NCI-H1436 treated with DMSO at 0.1 percent for 48 hours (cell line): ENCODE measurements at places on chromosomes 7 and 10.

- no peak for DNase-seq
These were observed 252.6 kb downstream of the CELF2 start for GRCh38 chr10:11270135-11270857.

- no peak for DNase-seq
These were observed 223.4 kb downstream of the BMPER start for GRCh38 chr7:34128762-34129161.

DNA sequence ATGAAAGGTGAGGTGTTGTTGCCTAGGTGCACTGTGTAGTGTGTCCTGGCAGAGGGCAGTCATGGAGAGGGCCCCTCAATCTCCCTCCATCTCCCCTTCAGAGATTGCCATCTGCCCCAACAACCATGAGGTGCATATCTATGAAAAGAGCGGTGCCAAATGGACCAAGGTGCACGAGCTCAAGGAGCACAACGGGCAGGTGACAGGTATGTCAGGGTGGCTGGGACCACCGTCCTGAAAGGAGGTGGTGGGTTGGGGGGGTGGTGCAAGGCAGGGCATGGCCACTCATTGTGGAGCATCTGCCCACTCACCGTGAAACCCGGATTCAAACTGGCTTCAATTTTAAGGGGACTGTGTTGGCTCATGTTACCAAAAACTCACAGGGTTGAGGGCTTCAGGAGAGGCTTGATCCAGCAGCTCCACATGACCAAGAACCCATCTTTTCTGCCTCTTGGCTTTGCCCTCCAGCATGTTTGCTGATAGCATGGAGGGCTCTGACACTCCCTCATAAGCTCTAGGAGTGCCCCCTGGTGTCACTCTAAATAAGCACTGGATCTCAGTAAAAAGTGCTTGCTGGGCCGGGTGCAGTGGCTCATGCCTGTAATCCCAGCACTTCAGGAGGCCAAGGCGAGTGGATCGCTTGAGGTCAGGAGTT lies 12.2 kb downstream of the ARPC1B start:
- no peak for DNase-seq

GRCh38 chr10:44752451-44753441 lies 158.4 kb upstream of the TMEM72 start:
- no peak for DNase-seq

DNA sequence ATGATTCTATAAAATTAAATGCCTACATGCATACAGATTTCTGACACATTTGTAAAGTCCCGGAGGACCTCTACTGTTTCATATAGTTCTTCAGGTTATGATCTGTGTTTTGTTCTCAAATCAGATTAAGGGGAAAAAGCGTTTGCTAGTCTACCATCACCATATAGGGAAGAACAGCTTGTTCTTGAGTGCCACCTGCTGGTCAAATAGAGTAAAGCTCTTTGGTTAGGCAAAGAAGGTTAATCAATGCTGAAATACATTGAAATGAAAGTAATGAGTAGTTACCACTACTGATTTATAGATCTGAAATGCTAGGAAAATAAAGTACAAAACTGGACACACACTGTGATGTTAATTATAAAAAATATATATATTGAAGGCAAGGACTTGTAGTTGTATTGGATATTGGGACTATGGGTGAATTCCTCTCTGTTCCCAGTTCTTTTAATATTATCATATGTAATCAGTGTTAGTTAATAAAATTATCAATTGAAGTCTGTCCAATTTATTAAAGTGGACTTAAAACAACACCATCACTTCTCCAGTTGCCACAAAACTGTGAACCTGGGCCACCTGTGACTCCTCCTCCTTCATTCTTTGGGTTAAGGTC lies 72.6 kb upstream of the PDLIM1 start:
- peak; percentile 8 for DNase-seq

DNA sequence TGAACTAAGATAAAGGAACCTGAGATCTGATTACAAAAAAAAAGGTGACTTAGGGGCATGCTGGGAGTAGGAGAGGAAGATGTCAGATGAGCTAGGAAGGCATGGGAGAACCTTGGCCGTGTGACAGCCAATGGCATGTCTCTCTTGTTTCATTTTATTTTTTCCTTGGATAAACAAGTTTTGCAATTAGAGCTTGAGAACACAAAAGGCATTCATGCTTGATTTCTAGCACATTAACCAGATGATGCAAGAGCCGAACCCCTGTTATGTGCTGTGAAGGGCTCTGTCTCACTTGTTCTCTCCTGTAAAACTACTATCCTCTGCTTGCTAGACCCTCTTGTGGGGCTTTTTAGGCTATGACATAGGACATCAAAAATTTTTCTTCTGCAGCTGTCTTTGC lies 134.3 kb upstream of the ASAH2 start:
- DNase-seq, result peak; percentile 7

GRCh38 chr7:88278881-88279280 lies 27.8 kb downstream of the STEAP4 start:
- DNase-seq, result no peak

DNA sequence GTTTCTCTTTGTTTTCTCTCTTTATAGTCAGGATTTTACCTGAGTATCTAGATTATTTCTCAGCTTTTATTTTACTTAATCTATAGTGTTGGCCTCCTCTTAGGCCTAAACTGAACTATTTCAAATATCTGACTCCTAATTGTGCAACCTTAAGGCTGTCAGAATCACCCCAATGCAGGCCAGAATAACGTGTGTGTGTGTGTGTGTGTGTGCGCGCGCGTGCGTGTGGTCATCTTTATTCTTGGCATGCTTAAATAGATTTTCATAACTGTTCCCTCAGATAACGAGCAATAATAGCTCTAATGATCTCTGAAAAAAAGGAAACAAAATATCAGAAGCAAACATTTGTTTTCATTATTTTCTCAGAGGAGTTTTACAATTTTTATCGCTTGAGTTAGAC lies 92.4 kb downstream of the PCDH15 start:
- DNase-seq, result no peak

DNA sequence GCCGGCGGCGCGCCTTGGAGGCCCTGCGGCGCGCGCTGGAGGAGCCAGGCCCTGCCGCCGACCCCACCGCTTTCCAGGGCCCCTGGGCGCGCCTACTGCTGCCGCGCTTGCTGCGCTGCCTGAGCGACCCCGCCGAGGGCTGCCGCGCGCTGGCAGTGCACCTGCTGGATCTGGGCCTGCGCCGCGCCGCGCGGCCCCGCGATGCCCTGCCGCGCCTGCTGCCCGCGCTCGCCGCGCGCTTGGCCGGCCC lies 280 bp downstream of the DNAAF5 start:
- no peak for DNase-seq

DNA sequence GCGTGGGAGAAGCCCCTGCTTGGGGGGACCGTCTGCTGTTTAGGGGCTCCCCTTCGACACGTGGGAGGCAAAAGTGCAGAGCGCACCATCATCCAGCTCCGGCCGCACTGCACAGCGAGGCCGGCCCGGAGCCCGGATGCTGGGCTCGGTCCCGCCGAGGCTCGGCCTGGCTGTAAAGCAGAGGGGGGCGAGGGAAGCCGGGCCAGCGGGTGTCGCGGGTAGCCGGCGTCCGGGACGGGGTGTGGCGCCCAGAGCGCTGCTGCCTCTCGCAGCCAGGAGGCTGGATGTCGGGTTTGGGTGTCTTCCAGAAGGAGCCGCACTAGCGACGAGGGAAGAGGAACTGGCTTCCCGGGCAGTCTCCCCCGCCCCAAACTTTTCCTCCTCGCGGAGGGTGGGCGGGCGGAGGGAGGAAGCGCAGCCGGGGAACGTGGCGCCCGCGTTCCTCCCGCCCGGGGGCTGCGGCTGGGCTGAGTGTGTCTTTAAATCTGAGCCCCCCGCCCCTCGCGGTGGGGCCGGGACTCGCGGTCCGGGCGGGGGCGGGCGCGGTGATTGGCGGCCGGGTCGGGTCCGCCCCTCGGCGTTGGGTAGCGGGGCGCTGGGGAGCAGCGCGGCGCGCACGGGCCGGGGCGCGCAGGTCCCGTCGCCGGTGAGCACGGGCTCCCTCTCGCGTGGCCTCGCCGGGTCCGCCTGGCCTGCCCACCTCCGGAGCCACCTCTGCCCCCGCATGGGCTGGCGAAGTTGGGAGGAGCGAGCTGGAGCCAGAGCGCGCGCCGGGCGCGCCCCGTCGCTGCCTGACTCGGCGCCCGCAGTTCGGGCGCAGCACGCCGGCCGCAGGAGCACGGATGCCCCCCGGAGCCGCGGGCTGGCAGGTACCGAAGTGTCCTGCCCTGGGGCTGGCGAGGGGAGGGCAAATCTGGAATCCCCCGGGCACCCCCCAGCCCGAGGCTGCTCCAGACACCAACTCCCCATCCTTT lies at the start of gene PALD1:
Gene PALD1, plus strand, starts transcription at position 577 of the 974 bp plus-strand sequence. CDS start 47,185 bp downstream, outside the sequence.
- DNase-seq, result no peak

DNA sequence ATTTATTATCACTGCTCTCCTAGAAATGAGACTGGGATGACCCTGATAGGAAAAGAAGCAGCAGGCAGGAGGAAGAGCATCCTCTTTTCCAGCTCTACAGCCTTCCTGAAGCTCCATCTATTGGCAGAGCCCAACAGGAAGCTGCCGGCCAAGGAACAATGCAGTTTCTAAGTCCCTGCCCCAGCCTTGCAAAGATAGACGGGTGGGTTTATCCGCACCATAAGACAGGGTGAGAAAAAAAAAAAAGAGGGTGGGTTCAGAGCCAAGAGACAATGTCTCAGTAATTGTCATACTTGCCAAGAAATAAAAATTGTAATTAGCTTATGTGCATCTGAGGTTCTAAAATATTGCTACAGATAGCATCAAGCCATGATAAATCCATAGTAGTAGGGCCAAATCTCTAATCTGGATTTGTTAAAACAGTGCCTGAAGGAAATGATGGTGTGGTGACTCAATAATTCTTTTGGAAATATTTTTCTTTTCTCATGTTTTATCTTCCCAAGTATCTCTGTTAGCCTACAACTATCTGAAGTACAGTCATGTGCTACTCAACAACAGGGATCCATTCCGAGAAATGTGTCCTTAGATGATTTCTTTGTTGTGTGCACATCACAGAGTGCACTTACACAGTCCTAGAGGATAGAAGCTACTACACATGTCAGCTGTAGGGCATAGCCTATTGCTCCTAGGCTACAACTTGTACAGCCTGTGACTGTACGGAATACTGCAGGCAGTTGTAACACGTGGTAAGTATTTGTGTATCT lies 242.9 kb upstream of the CXCL12 start:
- no peak for DNase-seq

DNA sequence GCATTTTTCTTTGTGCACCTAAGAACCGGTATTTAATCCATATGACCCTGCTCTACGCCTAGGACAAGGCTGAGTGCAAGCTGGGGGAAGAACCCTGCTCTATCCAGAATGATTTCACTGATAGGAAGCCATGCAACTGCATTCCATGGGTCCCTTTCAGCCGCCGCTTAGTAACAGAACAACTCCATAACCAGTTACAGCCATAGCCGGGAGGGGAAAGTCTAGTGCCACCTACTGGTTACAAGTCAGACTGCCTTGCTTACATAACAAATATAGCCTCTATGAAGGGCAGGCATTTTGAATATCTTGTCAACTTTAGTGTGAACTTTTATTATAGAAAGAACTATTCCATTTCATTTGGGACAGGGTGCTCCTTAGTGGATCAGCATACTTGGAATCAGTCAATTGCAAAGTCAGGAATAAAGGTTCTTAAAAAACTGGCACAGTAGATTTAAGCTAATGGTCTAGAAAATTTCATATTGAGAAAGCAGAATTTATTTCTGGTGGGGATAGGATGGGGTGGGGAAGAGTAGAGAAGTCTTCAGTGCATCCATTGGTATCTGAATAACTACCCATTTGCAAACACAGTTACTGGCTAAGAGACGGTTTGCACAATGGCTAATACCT lies 521.7 kb downstream of the ADRA2A start:
- no peak for DNase-seq

DNA sequence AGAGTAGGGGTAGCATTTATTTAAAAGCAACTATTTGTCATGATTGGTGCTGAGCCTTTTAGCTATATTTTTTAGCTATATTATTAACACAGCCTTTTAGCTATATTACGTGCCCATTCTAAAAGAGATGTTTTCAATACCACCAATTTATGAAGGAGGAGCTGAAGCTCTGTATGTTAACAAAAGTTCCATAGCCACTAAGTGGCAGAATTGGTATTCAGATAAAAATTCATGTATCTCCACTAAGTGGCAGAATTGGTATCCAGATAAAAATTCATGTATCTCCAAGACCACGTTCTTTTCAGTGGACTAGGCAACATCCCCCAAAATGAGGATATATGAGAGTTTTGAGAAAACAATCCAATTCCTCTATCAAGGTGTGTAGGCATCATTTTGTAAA lies 268.6 kb downstream of the HGF start:
- DNase-seq, result no peak

GRCh38 chr7:140675726-140676125 lies 3.0 kb downstream of the ADCK2 start:
- DNase-seq, result no peak

DNA sequence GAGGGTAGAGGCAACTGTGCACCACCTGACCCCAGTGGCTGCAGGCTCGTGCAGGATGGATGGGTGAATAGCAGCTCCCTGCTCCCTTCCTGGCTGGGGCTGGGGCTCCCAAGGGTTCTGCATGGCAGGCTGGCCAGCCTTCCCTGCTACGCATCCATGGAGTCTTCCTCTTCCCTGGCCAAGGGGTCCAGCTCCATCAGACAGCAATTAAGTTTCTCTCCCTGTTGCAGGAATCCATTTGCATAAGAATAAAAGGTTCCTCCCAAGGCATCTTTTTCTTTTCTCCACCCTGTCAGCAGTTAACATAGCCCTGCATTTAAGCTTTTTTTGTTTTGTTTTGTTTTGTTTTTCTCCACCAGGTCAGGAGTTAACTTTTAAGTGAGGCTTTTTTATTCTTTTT lies 10.0 kb upstream of the CPA2 start:
- no peak for DNase-seq

DNA sequence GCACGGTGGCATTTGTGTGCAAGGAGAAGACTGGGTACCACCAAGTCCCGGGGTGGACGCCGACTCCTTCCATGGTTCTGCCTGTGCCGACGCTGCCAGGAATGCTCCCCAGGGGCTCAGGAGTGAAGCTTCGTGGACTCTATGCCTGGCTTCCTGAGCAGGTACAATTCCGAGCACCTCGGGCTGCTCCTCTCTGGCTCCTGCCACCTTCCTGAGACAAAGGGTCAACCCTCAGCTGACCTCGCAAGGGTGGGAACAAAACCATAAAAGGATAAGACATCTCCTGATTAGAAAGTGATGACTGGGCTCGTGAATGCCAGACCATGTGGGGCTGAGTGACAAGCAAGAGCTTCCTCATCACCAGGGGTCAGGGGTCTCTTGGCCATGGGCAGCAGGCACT lies 31.8 kb downstream of the CALML3 start:
- no peak for DNase-seq

DNA sequence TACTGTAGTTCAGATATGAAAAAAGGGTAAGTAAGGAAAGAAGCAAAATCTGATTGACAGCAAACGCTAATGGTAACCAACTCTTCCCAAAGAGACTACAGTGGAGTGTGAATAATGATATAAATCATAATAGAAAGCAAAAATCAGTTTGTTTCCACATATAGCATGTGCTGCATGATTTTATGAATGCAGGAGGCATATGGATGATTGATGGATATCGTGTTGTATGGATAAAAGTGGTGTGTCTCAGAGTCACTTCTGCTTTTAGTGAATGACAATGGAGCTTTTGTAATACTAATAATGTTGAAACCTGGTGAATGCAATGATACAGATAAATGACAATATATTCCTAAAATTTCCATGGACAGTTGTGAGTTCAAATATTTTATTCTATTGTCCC lies 36.6 kb upstream of the PALS2 start:
- no peak for DNase-seq

GRCh38 chr10:22669163-22669711 lies 45.1 kb downstream of the PIP4K2A start:
- DNase-seq, result no peak
